ENCODE measurements at places on chromosomes 11 and 22. TPM values are rescaled to one million over a fixed set of nuclear protein-coding genes. Genes with fewer than 3 reads are reported as not detected.

CSNK2A3 gene
- total RNA-seq, result 0.68 TPM

GRCh38 chr11:91163619-91164451 is 941.0 kb upstream of the CHORDC1 start:
- no peak overlapping the region for H3K27ac ChIP-seq
- H3K36me3 ChIP-seq, result no peaks in the 10 kb centered on the region
- no peaks in the 10 kb centered on the region for H3K27me3 ChIP-seq
- DNase-seq, result no peak

GRCh38 chr22:44026630-44027511 is 2.8 kb downstream of the PARVB start:
- peak overlapping the region; percentile 98 for H3K27ac ChIP-seq
- H3K4me3 ChIP-seq, result peak overlapping the region; percentile 57
- H3K27me3 ChIP-seq, result no peaks in the 10 kb centered on the region
- H3K4me1 ChIP-seq, result peaks cover 88% of the 10 kb centered on the region

DNA sequence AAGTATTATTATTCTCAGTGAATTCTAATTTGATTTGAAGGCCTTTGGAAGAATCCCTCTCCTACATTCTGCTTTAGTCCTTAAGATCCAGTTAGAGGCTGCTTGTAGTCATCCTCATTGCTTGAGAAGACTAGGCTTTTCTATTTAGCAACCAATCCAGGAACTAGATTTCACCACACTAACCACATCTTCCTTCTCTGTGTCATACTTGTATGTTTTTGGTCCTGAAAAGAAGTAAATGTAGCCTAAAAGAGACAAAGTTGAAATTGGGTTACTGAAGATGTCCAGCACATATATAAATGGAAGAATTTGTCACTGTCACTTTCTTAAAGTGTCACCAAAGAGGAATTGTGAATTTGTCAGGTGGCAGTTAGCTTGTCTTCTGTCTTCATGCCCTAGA is 46.6 kb upstream of the MMP7 start:
- no peaks in the 10 kb centered on the region for H3K27me3 ChIP-seq
- no peak for DNase-seq
- no peaks in the 10 kb centered on the region for H3K4me1 ChIP-seq
- no peaks in the 10 kb centered on the region for H3K36me3 ChIP-seq
- H3K4me3 ChIP-seq, result no peak overlapping the region

DNA sequence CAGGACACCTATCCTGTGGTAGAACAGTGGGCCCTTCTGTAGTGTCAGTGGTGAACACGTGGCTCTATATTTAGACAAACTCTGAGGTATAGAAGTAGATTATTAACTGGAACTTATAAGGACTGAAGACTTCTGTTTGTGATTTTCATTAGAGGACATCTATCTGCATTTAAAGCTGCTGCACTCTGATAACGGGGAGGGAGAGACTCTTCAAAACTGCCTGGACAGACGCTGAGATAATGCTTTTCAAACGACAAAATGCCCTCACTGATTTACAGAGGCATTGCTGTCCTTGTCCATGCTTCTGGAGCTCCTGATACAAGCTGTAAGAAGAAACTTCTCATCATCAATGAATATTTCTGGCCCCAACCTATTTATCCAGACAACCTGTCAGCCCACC is 425.2 kb downstream of the OPCML start:
- no peak overlapping the region for H3K27ac ChIP-seq
- H3K36me3 ChIP-seq, result no peaks in the 10 kb centered on the region
- no peaks in the 10 kb centered on the region for H3K4me1 ChIP-seq

DNA sequence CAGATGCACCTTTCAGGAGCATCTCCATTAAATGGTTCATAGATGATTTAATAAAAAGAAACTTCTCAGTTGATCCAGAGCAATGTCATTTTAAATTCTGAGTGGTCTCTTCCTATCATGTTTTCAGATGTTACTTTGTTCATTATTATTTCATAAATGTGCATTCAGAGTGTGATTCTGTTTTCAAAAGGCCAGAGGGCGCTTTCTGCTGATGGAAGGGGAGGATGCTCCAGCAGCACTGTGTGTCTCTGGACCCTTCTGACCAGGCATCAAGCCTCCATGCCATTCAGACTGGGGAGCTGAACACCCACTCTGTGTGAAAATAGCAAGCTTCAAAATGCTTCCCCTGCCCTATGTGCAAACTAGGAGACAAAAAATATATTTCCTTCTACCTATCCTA is 23.9 kb upstream of the CRTAM start:
- no peak for DNase-seq
- no peak overlapping the region for H3K4me3 ChIP-seq
- H3K27me3 ChIP-seq, result no peaks in the 10 kb centered on the region
- no peaks in the 10 kb centered on the region for H3K36me3 ChIP-seq
- no peak overlapping the region for H3K27ac ChIP-seq

All from gastrocnemius medialis (tissue), 4 donors.